ENCODE measurements at places on chromosomes 4 and X.

DNA sequence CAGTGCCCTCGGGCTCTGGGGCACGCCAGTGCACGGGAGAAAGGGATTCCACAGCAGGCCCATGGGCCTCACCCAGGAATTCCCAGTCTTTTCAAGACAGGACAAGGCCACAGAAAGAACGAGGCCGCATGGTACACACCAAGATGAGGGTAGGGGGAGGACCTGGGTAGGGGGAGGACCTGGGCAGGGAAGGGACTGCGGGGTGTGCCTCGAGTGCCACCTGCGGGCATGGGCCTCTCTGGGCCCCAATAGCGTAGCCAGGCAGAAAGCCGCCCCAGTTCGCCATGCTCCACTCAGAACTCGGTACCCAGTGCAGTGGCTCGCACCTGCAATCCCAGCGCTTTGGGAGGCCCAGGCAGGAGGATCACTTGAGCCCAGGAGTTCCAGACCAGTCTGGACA lies 14.0 kb upstream of the DUSP9 start:
- no peak for DNase-seq

DNA sequence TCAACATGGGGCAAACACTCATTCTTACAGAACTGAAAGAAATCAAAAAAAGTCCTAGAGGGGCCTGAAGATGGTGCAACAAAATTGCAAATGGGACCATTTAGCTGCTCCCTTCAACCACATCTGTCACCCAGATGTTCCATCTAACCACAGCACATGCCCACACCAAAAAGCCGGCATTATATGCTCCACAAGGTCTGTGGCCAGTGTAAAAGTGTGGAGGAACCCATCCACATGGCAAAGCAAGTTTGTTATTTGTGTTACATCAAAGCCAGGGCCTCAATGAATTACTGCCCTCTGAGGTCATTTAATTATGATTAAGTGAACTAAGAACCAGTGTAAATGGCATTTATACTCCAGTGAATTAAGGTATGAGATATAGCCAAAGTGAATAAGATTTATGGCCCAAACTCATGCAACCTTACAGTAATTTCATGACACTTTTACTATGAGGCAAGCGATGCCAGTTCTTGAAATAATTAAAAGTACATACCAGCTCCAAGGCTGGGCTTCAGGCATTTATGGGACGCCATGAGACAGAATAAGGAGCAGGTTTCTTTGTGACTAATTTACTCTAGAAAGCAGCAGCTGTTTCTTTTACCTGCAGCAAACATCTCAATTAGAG lies 48.7 kb upstream of the FGF16 start:
- DNase-seq: no peak

- no peak for DNase-seq
These were observed 166.2 kb upstream of the FGF13 start for GRCh38 chrX:138877746-138878145.

- no peak for DNase-seq
These were observed 23.3 kb upstream of the BCOR start for GRCh38 chrX:40120838-40121580.

- DNase-seq: no peak
These were observed 59.3 kb downstream of the JADE1 start for GRCh38 chr4:128868758-128869157.

GRCh38 chr4:144647590-144647989 lies 1.6 kb downstream of the HHIP start:
- DNase-seq: no peak

- no peak for DNase-seq
These were observed 2751.1 kb downstream of the ARAP2 start for GRCh38 chr4:33493231-33493630.

GRCh38 chr4:3706565-3707422 lies 59.4 kb upstream of the ADRA2C start:
- DNase-seq: no peak

DNA sequence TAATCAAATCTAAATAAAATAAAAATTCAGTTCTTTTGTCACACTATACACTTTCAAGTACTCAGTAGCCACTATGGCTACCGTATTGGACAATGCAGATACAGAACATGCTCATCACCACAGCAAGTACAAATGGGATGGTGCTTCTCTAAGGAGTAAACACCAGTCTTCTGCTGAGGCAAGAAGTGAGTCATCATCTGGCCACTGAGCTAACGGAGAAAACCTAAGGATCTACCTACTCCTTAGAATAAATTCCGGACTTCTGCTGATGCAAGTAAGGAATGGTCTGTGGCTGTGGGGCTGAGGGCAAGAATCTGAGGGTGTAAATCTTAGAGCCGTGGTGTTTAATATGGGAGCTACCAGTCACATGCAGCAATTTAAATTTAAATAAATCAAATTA lies 11.3 kb upstream of the RBMXL3 start:
- no peak for DNase-seq

DNA sequence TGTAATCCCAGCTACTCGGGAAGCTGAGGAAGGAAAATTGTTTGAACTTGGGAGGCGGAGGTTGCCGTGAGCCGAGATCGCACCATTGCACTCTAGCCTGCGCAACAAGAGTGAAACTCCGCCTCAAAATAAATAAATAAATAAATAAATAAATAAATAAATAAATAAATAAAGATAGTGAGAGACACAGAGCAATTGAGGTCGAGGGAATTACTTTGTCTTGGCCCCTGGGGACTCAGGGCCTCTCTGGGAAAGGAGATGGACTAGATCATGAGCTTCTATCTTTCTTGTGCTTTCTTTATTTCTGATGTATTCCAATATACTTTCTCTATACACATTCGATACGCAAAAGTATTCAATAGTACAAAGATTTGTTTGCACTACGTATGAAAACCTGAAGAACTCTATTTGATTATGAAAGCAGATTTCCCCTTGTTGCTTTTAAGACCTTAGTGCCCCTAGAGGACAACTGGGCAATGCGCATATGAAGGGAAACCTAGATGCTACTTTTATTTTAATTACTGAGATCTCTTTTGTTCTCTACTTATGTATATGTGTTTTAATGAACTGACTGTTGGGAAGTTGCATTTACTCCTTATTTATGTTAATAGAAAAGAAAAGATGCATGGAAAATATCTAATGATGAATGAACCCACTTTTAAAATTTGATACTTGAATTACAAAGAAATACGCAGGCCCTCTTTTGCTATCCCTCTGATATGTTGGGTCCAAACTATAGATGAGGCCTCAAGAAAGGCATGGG lies 12.8 kb upstream of the ELOVL6 start:
- peak; percentile 31 for DNase-seq

GRCh38 chr4:117385526-117385925 lies 300.1 kb upstream of the TRAM1L1 start:
- no peak for DNase-seq

- DNase-seq: no peak
These were observed 169.4 kb upstream of the NAP1L5 start for GRCh38 chr4:88866862-88867550.

DNA sequence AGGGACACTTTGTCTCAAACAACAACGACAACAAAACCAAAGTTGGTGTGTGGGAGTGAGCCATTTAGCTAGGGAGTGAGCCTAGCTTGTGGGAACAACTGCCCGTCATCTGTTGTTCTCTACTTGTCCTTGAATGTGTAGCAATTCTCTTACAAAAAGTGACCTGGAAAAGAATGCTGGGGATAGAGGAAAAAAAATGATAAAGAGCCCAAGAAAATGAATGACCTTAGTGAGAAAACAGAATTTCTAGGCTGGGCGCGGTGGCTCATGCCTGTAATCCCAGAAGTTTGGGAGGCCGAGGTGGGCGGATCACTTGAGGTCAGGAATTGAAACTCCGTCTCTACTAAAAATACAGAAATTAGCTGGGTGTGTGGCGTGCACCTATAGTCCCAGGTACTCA lies 19.6 kb downstream of the SEPTIN6 start:
- DNase-seq: no peak

- no peak for DNase-seq
These were observed 7.5 kb upstream of the SPINK2 start for GRCh38 chr4:56828784-56829535.

- no peak for DNase-seq
These were observed 99.0 kb downstream of the WFS1 start for GRCh38 chr4:6368601-6369000.

DNA sequence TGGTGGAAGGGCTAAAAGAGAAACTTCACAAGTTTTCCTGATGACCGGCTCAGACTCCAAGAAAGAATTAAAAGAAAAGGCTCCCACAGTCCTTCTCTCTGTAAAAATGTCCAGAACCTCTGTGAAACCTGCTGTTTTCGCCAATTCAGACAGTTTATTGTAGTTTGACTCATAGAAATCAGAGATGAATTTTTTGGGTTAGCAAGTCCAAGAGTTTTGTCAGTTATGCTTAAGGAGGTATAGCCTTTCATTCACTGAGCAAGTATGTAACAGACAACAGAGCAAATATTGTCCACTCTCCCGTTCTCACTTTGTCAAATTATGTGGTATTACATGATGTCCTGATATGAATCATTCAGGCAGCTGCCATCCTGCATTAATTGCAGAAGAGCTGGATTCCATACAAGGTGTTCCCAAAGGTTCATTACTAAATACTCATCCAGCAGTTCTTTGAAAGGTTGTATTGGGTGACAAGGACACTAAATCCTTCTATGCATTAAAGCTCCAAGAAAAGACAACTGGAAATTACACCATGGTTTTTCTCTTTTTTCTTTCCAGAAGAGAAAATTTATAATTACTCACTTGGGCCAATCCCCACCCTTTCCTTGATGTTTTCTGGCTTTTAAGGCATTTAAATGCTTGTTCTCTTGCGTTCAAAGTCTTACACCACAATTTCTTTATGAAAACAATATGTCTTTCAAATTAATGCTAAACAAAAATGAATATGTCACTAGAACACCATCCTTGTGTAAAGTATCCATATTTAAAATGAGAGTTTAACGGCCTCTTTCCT lies 30.0 kb upstream of the PLAC1 start:
- no peak for DNase-seq

GRCh38 chrX:80578517-80579105 lies 158.4 kb downstream of the TENT5D start:
- DNase-seq: peak; percentile 2

DNA sequence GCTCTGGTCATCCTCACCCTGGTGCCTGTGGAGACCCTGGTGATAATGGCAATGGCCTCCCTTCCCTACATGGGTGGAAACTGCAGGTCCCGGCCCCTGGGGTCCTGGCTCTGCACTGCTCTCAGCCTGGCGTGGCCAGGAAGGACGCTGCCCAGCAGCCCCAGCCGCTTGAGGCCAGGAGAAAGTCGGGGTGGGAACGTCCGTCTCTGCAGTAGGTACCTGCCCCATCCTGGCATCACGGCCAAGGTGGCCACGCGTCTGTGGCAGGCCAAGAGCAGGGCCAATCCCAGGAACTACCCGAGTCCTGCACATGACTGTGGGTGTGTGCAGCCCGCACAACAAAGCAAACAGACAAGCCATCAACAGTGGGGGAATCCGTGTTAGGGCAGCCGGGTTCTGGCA lies 33.8 kb downstream of the FGFRL1 start:
- DNase-seq: no peak

- DNase-seq: no peak
These were observed 722 bp upstream of the EFHC2 start for GRCh38 chrX:44344194-44344593.

- DNase-seq: peak; percentile 66
These were observed 5.9 kb downstream of the TIMM17B start for GRCh38 chrX:48891402-48892288.

DNA sequence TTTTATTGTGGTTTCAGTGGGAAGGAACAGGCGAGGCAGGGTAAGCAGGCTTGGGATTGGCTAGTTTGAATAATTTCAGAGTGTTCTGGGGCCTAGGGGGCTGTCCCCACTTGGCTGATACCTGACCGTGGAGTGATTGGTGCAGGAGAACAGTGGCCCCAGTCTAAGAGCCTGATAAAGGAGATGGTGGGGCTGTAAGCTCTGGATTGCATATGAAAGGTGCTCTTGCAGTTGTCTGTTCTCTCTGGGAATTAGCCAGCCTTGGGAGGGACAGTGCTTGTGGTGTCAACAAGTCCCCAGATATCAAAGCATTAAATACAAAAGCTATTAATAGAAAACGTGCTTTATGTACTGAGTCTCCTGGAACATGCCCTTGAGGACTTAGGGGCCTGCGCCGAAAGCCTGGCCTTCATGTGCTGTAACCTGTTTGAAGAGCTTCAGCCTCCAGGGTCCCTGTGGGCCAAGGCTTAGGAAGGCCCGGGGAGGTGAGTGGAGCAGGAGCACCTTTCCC lies 30.4 kb upstream of the CLTRN start:
- DNase-seq: no peak

- no peak for DNase-seq
These were observed 704 bp downstream of the FAM3A start for GRCh38 chrX:154515090-154515965.

GRCh38 chr4:173252024-173252935 lies 81.9 kb downstream of the HMGB2 start:
- peak; percentile 6 for DNase-seq

GRCh38 chrX:72299891-72300630 lies 5.7 kb downstream of the CITED1 start:
- DNase-seq: no peak

GRCh38 chr4:41977709-41978108 lies 3.8 kb upstream of the DCAF4L1 start:
- no peak for DNase-seq

DNA sequence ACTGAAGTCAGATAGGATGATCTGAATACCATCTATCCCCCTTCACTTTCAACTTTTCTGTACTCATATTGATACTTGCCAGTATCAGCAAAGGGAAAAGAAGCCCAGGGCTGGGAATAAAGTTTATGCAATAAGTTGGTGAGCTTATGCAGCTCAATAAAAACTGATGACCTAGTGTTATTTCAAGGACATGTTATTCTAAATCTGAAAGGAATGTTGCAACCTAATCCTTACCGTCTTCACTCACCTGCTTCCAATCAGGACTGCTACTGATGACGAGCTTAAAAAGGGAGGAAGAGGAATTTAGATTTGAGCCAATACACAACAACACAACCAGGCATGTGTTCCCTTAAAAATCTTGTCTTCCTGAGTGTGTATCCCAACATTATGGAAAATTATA lies 419.9 kb downstream of the SPRY1 start:
- no peak for DNase-seq

- no peak for DNase-seq
These were observed 445.8 kb downstream of the CCSER1 start for GRCh38 chr4:90572996-90573395.

DNA sequence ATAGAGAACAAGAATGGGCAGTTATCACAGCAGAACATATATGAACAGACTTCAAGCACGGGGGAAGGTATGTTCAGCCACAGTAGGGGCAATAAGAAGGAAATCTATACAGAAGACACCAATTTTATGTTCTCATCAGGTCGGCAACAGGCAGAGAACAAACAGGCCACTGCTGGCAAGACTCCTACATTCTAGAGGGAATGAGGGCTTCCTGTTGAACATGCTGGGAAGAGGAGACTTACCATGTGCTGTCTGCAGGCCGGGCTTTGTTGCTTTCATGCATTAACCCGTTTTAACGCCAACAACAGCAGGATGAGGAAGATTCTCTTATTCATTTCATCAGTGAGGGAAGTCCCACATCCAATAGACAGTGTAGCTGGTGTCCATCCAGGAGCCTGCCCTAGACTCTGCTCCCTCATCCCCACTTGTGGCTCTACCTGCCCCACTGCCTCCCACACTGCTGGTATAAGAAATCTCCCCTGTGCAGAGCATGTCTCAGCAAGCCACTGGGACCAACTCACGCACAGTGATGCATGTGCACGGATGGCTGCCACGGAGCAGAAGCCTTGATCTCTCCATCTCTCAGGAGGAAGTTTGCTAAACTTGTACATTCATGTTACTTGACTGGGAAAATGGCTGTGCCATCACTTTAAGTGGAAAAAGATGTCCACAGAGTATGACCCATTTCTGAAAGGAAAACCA lies 84.5 kb downstream of the ACOX3 start:
- no peak for DNase-seq

All from NCI-H1694 treated with DMSO at 0.1 percent for 48 hours (cell line).